ENCODE measurements at places on chromosomes 16 and 17.

DNA sequence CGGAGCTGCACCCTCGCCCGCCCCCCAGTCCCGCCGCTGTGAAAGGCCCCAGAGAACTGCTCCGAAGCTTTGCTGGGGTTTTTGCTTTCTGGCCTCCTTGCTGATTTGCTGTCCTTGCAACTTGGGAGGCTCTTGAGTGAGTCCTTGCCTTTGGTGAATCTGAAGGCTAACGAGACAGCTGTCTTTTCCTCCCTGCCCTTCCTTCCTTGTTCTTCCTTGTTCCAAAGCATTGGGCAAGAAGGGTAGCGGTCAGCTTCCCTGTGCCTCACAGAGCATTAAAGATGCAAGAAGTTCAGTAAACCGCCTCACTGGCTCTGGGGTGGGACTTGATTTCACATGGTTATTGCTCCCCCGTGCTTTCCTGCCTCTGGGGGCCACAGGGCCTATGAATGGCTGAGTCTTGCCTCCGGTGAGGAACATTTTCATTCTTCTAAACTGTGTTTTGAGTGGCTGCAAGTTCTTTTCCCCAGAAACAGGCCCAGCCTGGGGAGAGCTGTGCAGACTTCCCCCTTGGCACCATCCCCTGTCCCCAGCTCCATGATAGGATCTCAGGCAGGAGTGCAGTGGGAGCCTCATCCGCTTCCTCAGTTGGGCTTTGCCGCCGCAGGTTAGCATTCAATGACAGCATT is 1.4 kb downstream of the YPEL2 start:
- no peak for DNase-seq

DNA sequence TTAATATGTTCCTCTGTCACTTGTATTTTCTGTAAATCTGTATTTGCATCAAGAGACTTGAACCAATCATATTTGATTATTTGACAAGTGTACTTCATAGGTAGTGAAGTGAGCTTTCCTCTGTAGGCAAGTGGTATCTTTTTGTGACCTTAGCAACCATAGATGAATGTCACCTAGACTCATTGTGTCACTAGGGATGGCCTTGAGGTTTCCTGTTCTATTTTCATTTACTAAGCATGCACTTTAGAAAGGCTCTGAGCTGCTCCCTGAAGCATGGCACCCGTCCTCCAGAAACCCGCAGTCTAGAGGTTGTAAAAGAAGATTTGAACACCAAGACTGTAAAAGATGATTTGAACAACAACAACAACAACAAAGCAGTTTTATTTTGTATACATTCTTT is 151.7 kb downstream of the PRKCB start:
- no peak for DNase-seq

GRCh38 chr17:67602974-67603373 is 114.8 kb upstream of the NOL11 start:
- DNase-seq, result peak; percentile 27

- no peak for DNase-seq
These were observed 332.0 kb upstream of the MAF start for GRCh38 chr16:79932572-79932971.

DNA sequence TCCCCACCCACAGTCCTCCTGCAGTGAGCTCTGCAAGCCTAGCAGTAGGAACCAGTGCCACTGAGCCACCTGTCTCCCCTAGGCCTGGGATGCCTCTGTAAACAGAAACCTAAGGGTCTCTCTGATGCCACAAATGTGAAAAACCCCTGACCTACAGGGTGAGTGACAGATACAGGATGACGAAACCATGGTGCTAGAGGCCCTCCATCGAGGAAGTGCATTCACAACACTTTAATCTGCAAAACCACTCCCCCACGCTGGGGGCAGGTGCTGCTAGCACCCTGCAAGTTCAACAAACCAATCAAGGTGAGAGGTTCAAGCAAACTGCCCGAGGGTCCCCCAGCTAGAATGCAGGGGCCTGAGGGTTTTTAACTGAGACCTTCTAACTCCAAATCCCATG is 59.5 kb downstream of the CDYL2 start:
- no peak for DNase-seq

DNA sequence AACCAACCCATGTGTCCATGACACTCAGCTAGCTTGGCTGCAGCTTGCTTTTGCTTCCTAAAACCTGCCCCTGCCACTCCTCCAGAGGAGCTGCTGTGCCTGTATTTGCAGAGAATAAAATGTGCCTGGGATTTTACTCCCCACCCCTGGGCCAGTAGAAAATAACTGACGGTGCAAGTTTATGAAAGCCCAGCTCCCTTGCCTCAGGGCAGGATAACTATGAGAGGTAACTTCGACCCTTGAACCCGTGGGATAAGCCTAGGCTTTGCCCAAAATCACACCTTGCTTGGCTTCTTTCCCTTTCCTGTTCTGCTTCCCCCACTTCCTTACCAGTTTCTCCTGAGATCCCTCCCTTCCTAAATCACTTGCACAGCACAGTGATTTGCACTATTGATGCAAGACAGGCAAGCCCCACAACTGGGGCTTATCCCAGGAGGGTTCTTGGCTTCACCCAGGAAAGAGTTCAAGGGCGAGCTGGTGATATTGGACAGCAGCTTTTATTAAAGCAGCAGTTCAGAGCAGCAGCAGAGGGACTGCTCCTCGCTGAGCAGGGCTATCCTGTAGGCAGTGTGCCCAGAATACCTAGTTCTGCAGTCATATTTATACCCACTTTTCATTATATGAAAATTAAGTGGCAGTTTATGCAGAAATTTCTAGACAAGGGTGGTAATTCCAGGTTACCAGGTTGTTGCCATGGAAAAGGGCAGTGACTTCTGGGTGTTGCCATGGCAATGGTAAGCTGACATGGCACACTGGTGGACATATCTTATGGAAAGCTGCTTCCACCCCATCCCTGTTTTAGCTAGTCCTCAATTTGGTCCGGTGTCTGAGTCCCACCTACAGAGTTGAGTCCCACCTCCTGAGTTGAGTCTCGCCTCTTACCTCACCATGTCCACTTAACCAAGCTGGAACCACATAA is 6.3 kb upstream of the ERCC4 start:
- no peak for DNase-seq

All from SW 1271 (cell line).